ELF-1 (cell line): ENCODE measurements at places on chromosomes 16 and 17.

- no peak for DNase-seq
These were observed 214.2 kb upstream of the GSE1 start for GRCh38 chr16:85398688-85399582.

DNA sequence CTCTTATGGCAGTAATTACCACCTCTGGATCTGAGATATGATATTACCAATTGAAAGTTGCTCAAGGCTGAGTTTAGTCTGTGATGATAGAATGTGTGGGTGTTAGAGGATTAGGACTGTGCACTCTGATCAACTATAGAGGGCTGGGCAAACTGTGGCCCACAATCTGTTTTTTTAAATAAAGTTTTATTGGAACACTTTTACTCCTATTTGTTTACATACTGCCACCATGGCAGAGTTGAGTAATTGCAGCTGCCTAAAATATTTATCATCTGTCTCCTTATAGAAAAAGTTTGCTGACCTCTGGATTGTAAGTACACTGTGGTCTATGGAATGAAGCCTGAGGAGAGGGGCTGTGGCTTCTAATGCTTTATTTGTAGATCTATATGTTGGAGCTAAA lies 71.5 kb upstream of the N4BP1 start:
- no peak for DNase-seq

DNA sequence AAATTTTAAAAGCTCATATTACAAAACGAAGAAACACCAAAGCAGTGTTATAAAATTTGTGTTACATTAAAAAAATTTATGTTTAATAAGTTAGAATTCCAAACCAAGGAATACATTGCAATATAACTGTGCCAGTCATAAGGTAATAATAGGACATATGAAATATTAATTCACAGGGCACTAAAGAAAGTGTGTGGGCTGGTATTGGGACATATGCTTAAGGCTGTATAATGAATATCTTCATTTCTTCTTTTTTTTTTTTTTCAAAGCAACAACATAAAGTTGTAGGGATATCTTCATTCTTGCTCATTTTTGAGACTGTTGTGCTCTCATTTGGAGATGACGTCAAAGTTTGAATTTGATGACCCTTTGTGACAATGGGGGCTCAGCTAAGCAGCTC lies 17.5 kb upstream of the FBXO47 start:
- no peak for DNase-seq

DNA sequence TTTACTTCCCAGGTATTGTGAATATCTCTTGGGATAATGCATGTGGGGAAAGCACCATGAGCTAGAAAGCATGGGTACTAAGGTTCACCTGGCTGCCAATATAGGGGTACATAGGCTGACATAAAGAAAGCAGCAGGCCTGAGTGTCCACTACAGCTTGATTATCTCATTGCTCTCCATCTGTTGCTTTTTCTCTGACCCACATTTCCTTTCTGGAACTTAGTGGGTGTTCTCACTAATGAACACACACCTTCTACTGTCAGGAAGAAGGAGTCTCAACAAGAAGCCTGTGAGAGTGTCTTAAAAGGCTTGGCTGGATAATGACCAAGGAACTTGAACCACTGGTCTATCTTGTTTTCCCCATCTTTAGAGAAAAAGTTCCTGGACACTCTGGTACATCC lies 62.5 kb downstream of the CA10 start:
- no peak for DNase-seq

DNA sequence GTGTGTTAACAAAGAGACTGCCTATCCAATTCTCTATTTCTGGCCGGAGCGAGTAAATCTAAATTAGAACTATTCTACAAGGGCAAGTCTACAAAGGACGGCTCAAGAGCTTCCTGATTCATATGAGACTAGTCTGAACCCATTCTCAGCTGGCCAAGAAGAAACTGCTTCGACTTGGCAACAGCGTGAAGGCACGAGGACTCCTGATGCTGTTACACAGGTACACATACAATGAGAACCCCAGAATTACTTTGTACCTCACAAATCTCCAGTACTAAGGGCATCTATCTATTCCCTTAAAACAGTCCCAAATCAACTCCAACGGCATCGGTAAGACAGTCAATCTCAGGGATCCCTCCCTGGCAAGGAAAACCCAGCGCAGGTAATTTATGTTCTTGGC lies 1.5 kb downstream of the CRK start:
- no peak for DNase-seq

DNA sequence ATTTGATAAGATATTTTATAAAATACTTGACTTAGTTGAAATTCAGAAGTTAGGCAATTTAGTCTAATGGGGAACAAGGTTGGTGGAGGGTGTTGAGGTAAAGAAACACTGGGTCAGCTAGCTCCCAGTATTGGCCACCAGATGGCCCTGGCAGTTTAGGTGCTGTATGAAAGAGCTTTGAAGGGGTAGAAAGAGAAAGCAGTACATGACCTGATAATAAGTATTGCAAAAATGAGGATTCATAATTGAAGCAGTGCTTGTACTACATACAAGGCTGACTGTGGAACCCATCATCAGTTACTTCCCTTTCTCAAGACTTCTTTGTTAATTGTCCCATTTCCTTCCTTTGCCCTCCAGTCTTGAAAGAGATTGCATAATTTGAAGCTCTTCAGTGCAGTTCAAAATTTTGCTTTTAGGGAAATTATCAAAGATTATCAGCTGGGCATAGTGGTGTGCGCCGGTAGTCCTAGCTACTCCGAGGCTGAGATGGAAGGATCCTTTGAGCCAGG lies 29.4 kb downstream of the TANC2 start:
- peak; percentile 19 for DNase-seq

DNA sequence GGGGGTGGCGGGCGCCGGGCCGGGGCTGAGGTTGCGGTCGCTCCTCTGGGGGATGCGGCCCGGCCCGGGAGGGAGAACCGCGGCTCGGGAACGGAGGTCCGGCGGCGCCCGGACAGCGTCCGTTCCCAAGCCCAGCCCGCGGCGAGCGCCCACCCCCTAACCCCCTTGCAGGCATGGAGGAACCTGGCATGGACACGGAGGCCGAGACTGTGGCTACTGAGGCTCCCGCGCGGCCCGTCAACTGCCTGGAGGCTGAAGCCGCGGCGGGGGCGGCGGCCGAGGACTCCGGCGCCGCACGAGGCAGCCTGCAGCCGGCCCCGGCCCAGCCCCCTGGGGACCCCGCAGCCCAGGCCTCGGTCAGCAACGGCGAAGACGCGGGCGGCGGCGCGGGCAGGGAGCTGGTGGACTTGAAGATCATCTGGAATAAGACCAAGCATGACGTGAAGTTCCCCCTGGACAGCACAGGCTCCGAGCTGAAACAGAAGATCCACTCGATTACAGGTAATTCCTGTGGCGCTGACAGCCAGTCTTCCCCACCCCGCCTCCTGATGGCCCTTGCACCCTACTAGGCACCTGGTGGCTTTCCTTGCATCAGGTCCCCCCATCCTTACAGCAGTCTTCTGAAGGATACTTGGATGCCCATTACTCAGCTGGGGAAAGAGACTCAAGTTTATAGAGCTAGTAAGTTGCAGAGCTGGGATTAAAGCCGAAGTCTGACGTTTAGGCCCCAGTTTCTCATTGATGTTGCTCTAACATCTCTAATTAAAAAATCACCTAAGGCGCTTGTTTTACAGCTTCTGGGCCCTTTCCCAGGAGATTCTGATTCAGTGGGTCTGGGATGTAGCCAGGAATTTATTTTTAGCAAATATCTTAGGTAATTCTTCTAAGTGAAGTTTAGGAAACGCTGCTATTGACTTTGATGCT lies 514 bp downstream of the UBFD1 start:
- DNase-seq = no peak

GRCh38 chr16:5845046-5845445 lies 747.5 kb upstream of the EEF2KMT start:
- no peak for DNase-seq

- no peak for DNase-seq
These were observed 4.2 kb downstream of the RFNG start for GRCh38 chr17:82047379-82047778.

GRCh38 chr17:38628441-38628840 lies 22.7 kb upstream of the SRCIN1 start:
- DNase-seq = peak; percentile 77

DNA sequence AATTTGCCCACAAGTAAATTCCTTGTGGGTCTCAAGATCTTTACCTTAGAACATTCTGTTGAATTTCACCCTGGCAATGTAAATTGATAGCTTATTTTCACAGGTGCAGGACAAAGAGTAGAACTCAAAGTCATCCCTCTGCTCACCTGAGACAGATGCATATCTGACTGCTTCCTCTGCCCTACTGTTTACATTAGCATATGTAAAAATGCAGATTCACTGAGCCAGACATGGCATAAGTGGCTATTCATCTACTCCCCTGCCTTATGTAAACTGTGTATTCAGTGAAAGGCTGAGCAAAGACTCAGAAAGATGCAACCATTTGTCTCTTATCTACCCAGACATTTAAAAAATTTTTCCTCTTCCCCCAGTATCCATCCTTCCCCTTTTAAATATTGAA lies 22.3 kb upstream of the MILR1 start:
- DNase-seq = no peak

GRCh38 chr16:63311313-63311712 lies 1275.1 kb upstream of the CDH8 start:
- DNase-seq = no peak

DNA sequence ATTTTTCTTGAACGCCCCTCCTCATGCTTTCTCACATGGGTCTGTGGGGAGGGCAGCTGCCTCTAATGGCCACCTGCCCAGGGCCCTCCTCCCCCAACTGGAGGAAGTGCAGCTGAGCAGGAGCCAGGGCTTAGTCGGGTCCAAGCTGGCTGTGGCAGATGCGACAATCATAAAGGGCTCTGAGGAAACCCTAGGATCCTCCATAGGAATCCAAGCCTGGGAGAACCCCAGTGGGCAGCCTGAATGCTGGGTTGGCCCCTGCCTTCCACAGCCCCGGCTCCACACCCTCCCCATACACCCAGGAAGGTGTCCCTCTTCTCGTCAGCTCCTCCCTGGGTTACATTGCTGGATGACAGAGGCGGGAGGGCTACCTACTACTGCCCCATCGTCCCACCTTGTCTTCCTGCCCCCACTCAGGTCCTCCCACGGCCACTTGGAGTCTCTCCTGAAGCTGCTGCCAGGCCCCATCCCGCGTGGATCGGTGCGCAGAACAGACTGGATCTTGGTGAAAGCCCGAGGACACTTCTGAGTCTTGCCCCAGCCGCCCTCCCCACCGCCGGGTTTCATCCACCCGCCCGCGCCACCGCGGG lies 15.6 kb upstream of the CBFB start:
- DNase-seq = no peak

GRCh38 chr16:72501739-72502593 lies 330.0 kb upstream of the PMFBP1 start:
- DNase-seq = peak; percentile 58

GRCh38 chr16:66935314-66936011 lies at the start of gene CES2:
Gene CES2, plus strand, starts transcription at chr16:66935516. Its CDS starts 120 bp downstream, at chr16:66935636.
- DNase-seq = peak; percentile 34

DNA sequence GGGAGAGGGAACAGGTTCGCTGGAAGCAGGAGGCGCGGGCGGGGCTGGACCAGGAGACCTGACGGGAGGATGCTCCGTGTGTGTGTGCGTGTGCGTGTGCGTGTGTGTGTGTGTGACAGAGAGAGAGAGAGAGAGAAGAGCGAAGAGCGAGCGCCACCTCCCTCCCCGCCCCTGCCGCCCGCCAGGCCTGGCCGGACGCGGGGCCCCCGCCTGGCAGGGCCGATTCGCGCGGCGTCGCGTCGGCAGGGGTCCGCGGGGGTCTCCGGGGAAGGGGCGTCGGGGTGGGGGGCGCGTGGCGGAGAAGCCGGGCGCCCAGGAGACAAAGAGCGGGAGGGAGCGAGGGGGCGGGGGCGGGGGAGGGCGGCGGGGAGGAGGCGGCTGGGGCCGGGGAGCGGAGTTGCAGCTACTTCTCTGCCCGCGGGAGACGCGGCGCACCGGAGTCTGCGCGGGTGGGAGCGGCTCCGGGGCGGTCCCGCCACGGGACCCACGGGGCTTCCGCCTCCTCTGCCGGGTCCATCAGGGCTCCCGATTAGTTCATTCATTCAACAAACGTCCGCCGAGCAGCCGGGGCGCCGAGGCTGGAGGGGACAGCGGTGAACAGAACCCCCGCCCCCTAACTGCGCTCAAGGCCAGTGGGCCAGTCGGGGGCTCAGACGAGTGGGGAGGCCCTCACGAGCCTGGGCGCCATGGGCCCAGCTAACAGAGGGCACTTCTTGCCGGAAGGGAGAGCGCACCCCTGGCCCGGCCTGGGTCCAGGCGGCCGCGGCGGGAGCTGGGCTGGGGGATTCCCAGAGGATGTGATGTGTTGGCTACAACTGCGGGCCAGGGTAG lies at the start of gene SAMD14:
TSS of gene SAMD14 (minus strand) at position 433 of the 831 bp plus-strand sequence. CDS start 5,201 bp downstream, outside the sequence.
- peak; percentile 38 for DNase-seq
